COLO829 (cell line): ENCODE measurements at places on chromosomes 11 and 22.

GRCh38 chr22:23684561-23685031 is 6.2 kb upstream of the RGL4 start:
- no peak for DNase-seq

- DNase-seq = no peak
Observed at GRCh38 chr11:73818846-73819245, 31.2 kb downstream of the MRPL48 start.

DNA sequence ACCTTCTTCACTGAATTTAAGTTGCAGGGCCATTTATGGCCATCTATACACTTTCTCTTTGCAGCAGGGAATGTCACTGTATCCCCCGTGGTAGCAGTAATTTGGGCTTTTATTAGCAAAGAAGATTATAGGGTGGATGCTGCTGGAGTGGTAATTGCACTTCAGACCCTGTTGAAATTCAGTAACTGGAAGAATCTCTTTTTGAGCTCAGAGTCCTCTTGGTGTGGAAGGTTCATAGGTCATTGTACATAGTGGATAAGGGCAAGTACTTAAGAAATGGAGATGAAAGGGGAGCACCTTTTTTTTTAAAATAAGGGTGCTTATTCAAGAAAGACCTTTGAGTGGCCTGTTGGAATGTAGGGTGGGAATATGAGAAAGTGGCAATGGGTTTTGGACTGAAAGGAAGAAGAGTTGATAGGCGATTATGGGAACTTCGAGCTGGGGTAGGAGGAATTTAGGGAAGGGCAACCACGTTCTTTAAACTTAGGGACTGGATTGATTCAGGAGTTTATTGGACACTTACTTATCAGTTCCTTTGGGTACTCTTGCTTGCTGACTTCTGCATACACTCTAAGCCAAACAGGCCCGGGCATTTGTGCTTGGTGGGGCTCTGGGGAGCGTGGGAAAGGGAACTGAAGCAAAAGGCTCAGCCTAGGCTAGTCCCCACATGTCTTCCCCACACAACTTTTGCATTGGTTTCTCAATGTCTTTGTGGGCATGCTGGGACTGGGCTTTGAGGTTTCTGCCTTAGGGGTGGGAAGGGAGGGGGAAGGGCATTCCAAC is 26.5 kb downstream of the CTNND1 start:
- no peak for DNase-seq

DNA sequence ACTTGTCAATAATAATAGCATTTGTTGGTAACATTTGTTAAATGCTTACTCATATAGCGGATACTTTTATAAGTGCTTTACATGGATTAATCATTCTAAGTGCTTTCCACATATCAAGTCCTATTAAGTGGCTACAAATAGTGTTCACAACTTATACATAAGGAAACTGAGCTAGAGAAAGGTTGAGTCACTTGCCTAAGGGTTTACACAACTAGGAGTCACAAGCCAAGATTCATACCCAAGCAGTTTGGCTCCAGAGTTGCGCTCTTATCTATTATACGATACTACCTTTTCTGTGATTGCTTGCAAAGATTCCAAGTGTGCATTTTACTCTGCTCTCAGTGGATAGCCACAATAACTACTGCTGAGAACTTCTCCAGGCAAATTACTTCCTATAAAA is 215.9 kb upstream of the CCDC90B start:
- no peak for DNase-seq

GRCh38 chr22:30253205-30253852 is 6.8 kb upstream of the LIF start:
- DNase-seq = no peak

DNA sequence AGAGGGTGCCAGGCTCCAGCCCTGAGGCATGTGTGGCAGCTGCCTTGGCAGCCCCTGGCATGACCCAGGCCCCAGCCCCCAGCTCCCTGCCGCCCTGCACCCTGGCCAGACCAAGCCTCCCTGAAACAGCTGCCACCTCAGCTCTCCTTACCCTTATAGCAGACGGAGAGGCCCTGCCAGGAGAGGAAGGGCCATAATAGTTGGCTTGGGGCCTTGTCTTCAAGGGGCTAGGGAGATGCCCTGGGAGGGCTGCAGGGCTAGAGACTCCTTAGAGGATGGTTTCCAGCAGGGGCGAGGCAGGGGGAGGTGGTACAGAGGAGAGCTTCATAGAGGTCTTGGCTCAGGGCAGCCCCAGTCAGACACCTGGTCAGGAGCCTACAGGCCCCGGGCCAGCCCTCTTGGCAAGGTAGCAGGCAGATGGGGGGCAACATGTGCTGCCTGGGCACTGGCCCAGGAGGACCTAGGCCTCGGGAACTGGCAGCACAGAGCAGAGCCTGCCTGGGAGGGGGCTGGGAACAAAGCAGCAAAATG is 13.0 kb downstream of the SMTN start:
- no peak for DNase-seq

- no peak for DNase-seq
Observed at GRCh38 chr11:110772863-110773262, 60.6 kb upstream of the ARHGAP20 start.

DNA sequence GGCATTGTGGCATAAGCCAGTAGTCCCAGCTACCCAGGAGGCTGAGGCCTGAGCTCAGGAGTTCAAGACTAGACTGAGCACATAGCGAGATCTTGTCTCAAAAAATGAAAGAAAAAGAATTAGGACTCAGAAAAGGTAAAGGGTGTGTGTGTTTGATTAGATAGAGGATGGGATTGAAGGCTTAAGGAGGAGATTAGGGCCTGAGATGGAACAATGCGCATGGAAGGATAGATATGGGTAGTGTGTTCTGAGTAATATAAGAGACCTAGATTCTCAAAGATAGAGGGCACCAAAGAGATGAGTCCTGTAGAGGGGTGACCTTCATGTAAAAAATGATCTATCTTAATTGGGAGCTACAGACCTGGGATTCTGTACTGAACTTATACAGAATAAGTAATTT is 17.3 kb upstream of the RAB30 start:
- no peak for DNase-seq

DNA sequence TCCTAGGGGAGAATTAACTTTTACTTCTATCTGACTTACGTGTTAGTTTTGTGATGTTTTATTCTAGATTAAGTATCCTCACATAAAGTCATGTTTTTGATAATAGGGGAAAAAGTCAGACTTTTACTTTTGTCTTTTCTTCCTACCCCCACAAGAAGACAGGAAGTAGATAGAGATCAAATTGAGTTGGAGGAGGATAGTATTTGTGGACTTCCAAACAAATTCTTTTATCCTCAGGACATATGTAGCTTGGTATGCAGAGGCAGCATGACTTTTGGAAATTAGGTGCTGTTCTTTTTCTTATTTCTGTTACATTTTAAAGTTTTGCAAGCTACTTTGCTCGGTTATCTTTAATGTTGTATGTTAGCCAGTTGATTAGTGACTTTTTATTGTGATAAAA is 61.4 kb downstream of the MTMR3 start:
- DNase-seq = no peak

GRCh38 chr11:3000032-3000961 is 8.2 kb upstream of the NAP1L4 start:
- peak; percentile 88 for DNase-seq

DNA sequence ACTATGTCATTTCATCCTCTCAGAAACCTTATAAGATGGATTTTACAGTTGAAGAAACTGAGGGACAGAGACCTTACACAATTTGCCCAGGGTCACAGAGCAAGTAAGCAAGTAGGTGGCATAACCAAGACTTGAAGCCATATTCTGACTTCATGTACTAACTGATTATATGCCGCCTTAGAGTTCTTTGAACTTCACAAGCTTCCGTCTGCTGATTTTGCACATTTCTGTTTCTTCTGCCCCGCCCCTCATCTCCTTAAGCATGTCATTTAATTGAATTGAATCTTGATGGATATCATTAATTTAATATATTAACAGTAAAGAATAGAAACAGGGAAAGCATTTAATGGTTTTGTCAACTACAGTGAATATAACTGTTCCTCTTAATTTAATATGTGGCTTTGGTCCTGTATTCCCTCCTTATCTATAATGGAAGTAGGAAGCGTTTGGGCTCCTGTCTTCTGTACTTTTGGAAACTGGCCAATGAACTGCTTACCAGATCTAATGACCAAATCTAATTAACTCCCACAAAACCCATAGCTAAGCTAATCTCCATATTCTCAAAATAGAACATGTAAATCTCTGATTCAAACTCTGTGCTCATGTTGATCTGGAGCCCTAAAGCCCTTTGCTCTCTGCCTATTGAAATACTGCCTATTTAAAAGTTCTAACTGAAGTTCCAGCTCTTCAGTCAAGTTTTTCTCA is 30.4 kb downstream of the SIK2 start:
- DNase-seq = no peak
